ENCODE measurements at places on chromosomes 3 and 15.

- no peak for DNase-seq
Observed at GRCh38 chr3:144989807-144990206, 1018.2 kb downstream of the DIPK2A start.

DNA sequence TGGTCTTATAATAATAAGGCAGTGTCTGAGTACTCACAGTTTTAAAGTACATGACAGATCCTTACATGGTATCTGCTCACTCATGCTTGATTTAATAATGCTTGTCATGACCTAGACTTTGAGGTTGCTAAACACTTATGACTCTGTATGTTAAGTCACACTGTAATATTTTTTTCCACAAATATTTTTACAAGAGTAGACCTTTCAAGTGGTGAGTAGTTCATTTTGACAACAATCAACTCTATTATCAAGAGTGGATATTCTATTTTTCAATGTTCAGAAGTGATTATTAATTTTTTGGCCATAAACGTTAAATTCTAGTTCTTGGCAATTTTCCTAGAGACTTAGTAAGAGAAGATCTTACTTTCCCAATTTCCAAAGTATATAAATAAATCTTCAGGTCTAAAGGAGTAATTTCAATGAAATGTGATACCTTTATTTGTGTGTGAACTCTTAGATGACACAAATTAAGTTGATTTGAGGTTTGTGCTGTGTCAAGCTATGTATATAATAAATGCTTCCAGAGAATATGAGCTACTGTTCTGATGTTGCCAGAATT is 104.5 kb downstream of the NLGN1 start:
- no peak for DNase-seq

DNA sequence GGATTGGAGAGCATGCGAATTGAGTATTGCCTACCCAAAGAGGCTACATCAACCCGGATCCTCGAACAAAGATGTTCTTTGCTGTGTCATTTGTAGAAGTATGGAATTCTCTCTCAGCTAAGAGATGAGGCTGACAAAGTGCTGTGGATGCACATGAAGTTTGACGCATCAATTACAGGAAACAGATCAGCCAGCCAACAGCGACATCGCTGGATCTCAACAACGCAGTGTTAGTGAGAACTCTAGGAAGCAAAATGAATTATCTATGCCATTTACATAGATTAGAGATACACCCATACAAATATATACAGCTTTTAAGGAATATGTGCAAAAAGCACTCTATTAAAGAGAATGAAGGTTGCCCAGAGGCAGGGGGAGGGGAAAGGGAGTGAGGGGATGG is 160.6 kb upstream of the RGMA start:
- no peak for DNase-seq

DNA sequence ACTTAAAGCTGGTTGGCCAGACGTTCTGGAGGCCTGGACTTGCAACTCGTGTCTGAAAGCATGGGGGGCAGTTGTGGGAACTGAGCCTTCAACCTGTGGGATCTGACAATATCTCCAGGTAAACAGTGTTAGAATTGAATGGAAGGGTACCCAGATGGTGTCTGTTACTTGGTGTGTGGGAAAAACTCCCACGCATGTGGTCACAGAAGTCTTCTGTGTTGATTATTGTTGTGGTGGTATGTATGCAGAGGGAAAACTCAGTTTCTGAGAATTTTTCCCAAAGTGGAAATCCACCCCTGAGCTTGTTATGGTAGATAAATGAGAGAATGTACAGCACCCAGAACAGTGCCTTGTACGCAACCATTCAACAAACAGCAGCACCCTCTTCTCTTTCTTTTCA is 238.1 kb upstream of the ICE2 start:
- no peak for DNase-seq

- no peak for DNase-seq
Observed at GRCh38 chr3:108408883-108409799, 101.3 kb downstream of the MYH15 start.

DNA sequence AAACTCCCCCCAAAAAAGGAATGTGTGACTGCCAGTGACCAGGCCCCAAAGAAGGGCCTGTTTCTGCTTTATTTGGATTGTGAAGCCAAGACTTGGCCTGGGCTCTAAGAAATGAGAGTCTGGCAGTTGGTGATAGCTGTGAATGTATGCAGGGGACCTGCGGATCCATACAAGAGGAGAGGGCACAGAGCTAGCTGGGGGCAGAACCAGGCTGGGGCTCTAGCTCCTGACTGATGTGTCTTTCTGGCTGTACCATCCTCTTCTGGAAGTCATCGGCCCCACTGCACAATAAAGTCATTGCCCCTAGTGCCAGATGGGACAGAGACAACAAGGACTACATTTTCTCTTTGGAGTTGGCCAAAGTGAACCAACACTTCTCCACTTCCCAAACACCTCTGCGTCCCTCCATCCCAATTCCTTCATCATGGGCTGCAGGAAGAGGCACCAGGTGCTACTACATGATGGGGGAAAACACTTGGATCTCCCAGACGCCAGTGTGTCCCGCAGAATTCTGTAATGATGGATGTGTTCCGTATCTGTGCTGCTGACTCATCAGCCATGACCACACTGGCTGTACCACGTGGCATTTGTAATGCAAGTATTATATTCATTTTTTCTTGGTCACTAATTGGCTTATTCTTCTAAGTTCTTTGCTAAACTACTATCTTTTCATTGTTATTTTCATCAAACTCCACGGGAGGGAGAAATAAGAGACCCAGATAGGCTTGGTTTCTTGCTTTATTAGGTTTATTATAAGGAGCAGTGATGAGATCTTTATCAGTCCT is 1.7 kb upstream of the PLA2G4F start:
- DNase-seq = no peak

DNA sequence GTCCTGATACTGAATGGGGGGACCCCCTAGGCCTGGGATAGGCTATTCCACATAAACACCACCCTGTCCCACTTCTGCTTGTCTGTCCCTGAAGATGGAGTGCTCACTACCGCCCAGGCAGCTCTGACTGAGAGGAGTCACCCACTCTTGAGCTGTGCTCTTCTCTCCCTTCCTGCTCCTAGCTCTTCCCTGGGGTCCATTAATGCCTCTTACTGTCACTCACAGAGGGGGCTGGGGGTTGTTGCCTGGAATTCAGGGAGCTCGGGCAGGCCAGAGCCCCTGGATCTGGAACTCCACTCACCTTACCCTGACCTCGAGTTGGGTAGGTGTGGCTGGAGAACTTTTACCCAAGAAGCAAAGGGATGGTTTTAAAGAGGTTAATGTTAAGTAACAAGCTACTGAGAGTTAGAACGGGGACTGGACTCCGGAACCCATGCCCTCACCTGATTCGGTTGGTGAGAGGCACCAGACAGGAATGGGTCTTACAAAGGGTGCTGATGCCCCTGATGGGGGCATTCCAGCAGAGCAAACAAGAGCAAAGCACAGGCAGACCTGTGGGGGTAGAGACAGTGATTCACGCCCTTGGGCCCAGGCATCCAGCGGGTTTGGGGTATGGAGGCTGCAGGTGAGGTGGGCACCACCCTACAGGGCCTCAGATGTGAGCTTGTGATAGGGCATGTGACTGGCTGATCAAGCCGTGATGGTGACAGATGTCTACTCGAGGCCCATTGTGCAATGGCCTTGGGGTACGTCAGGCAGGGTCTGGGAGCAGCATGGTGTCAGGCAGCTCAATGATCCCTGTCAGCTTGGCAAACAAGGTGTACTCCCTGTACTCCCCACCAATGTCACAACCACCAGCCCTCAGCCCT is 5.4 kb downstream of the NBEAL2 start:
- DNase-seq = no peak

Measured in activated T-helper 1 cell treated with anti-CD3 and anti-CD28 coated beads, Interleukin-2, amount 50 U/mL, for 16 hours (primary cell).